ENCODE measurements at places on chromosomes 5 and 9. TPM values are rescaled to one million over a fixed set of nuclear protein-coding genes. Genes with fewer than 3 reads are reported as not detected.

GRCh38 chr9:76787677-76788076 is 23.4 kb downstream of the PCA3 start:
- H3K27ac ChIP-seq: no peak overlapping the region
- H3K4me1 ChIP-seq: peaks cover 3% of the 10 kb centered on the region
- no peak overlapping the region for H3K4me3 ChIP-seq
- no peak for DNase-seq

The SLC4A9 gene
- total RNA-seq: 2.5 TPM

DNA sequence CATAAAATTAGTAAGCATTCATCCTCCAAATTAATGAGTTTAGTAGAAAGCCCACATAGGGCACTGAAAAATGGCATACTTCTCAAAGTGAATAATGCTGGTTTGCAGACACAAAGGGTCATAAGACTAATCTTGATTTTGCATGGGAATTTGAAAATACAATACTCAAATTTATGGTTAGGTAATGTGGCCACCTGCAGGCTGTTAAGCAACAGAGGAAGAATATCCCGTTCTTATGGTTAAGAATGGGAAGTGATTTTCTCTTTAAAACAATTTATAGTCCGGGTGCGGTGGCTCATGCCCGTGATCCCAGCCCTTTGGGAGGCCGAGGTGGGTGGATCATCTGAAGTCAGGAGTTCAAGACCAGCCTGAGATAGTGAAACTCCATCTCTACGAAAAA is 9.4 kb upstream of the PLCXD3 start:
- H3K36me3 ChIP-seq: no peaks in the 10 kb centered on the region
- H3K27ac ChIP-seq: no peak overlapping the region
- no peak overlapping the region for H3K4me3 ChIP-seq

The SPINK6 gene
- total RNA-seq: not detected

The SGCD gene
- total RNA-seq: 5.3 TPM

GRCh38 chr9:132423503-132423902 is 13.5 kb downstream of the CFAP77 start:
- no peak overlapping the region for H3K4me3 ChIP-seq
- DNase-seq: no peak
- no peaks in the 10 kb centered on the region for H3K36me3 ChIP-seq
- H3K27ac ChIP-seq: no peak overlapping the region
- H3K4me1 ChIP-seq: no peaks in the 10 kb centered on the region

The CAMLG gene
- total RNA-seq: 49.2 TPM
